ENCODE measurements at places on chromosomes 7 and 10. TPM values are rescaled to one million over a fixed set of nuclear protein-coding genes. Genes with fewer than 3 reads are reported as not detected.

DNA sequence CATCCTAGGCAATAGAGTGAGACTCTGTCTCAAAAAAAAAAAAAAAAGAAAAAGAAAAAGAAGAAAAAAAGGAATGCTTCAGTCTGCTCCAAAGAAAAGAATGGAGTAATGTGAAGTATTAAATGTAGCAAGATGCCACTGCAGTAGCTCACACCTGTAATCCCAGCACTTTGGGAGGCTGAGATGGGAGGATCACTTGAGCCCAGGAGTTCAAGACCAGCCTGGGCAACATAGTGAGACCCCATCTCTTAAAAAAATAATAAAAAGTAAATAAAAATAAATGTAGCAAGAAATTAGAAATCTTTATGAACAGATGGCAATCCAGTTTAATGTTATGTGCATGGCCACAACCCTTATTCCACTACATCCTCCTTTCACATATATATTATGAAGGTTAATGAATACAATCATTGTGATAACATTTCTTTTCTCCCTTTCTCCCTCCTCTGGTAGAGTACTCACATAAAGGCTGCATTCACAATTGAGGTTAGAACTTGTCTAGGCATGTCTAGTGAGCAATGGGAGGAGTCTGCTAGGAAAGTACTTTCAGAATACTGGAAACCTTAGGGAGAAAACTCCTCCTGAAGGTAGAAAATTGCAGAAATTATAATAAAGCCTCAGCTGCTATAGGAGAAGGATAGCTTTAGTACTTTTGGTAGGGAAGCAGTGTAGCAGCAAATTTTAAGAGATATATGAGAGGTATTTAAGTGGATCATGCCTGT lies 20.4 kb downstream of the KLLN start:
- no peak for ATAC-seq

SLC25A28 gene
- total RNA-seq: 31.7 TPM

- no peak for ATAC-seq
Observed at GRCh38 chr10:48508791-48509772, 95.8 kb downstream of the ARHGAP22 start.

GRM3 gene
- 3.3 TPM for total RNA-seq

DNA sequence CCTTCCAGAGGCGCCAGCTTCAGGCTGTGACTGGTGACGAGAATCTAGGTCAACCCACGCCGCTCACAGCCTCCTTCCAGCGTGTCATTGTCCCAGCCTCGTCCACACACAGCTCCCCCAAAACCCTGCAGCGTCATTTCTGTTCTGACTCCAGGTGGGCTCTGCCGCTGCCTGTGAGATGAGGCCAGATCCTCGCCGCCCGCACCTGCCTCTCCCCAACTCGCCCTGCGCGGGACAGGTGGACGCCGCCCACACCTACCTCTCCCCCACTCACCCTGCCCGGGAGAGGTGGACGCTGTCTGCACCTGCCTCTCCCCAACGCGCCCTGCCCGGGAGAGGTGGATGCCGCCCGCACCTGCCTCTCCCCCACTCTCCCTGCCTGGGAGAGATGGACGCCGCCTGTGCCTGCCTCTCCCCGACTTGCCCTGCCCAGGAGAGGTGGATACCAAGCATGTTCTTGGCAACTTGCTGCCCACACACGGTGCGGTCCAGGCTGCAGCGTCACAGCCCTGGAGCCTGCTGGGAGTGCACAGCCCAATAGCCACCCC lies 32.0 kb upstream of the CFAP46 start:
- ATAC-seq: no peak

DNA sequence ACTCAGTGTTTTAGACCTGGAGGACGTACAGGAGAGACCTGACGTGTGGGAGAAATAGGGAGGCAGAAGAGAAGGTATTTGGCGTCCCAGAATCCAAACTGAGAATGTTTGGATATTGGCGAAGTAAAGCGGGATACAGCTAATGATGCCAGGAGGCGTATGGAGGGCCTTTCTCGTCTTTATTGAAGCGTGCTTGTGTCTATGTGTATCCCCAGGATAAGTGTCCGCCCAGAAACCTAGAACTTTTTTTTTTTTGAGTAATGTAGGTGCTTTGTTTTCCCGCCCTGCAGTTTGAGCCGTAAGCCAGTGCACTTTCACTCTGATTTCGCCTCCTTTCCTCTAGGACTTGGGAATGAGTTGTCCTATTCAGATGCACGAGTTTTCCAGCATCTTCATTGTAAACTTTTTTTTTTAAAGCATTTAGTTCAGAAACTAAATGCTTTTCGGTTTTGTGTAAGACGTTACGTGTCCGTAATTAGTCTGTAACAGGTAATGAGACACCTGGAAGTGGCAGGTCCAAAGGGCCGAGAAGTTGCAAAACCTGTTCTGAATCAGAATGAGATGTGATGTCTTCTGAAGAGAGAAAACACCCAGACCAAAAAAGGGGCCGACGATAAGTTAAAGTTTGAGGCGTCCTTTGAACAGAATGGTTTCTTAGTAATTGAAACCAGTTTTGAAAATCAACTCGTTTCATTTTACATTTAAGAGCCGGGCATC lies 746 bp downstream of the ARL5B start:
- no peak for ATAC-seq

GNG11 gene
- 0.76 TPM for total RNA-seq

DNA sequence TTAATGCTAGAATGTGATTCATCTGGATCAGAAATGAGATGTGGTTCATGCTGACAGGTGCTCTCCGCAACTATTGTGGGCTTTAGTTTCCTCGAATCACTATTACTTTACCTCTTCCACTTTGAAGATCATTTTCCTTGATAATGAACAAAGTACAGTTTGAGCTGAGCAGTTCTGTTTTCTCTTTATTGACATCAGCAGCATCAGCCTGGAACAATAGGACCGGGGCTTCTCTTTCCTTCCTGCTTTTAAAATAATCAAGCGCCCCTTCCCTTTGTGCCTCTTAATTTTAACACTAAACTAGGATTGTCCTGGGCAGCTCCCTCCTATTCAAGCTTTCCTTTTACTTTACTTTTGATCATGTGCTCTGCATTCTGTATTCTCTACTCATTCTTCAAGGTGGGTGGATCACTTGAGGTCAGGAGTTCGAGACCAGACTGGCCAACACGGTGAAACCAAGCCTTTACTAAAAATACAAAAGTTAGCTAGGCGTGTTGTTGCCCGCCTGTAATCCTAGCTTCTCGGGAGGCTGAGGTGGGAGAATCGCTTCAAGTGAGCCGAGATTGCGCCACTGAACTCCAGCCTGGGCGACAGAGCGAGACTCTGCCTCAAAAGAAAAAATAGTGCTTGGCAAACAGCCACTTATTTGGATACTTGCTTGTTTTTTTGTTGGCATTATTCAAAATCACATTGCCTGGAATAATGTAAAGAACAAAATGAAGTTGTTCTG lies 67.0 kb upstream of the RHEB start:
- no peak for ATAC-seq

DNA sequence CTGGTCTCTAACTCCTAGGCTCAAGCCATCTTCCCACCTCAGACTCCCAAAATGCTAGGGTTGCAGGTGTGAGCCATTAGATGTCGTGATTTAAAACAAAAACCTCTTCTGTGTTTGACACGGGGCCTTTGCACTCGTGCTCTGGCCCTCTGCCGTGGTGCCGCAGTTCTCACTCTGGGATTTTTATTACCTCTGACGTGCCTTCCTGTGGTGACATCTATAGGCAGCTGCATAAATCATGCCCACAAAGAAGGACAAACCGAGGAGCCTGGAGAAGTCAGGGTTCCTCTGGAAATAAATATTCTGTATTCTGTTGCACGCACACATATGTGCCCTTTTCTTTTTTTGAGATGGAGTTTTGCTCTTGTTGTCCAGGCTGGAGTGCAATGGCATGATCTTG lies 25.9 kb upstream of the OCM start:
- ATAC-seq: no peak

ZNF467 gene
- 5.2 TPM for total RNA-seq

TFPI2 gene
- 169 TPM for total RNA-seq

PNLIPRP2 gene
- not detected for total RNA-seq

DNA sequence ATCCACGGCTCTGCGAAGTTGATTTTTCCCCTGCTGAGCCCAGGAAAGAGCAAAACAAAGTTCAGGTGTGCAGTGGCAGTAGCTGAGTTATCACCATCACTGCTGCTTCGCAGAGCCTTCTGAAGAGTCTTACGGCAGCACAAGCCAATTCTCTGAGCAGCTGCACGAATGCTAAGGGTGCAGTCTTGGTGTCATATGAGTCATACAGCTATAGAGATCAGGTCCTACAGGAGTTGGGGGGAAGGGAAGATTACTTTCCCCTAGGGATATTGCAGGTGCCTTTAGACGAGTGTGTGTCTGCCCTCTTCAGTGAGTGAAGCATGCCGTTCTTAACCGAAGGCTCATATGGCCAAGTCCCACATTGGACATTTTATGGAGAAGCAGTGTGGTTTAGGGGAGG lies 227.8 kb downstream of the CELF2 start:
- peak; percentile 55 for ATAC-seq

DNA sequence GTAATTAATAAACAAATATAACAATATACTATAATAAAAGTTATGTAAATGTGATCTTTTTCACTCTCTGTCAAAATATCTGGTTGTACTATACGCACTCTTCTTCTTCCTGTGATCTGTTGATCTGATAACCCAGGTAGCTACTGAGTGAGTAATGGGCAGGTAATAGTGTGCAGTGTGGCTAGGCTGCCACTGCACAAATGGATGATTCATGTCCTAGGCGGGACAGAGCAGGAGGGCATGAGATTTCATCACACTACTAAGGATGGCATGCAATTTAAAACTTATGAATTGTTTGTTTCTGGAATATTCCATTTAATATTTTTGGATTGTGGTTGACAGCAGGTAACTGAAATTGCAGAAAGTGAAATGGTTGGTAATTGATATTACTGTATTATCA lies 44.5 kb downstream of the TAS2R16 start:
- ATAC-seq: no peak
